ENCODE measurements at places on chromosomes 12 and 14. TPM values are rescaled to one million over a fixed set of nuclear protein-coding genes. Genes with fewer than 3 reads are reported as not detected.

GRCh38 chr12:9776781-9777180 lies 16.1 kb upstream of the CD69 start:
- no peaks in the 10 kb centered on the region for H3K36me3 ChIP-seq
- H3K27ac ChIP-seq = no peak overlapping the region
- H3K4me3 ChIP-seq = no peak overlapping the region
- no peaks in the 10 kb centered on the region for H3K27me3 ChIP-seq
- H3K4me1 ChIP-seq = no peaks in the 10 kb centered on the region

JPH4 gene
- polyA plus RNA-seq = 3.7 TPM

SCN8A gene
- 0.03 TPM for polyA plus RNA-seq

GRCh38 chr12:110849748-110850403 lies 3.1 kb downstream of the CCDC63 start:
- H3K4me1 ChIP-seq = peaks cover 25% of the 10 kb centered on the region
- H3K27me3 ChIP-seq = peaks cover 22% of the 10 kb centered on the region
- DNase-seq = peak; percentile 76

DNA sequence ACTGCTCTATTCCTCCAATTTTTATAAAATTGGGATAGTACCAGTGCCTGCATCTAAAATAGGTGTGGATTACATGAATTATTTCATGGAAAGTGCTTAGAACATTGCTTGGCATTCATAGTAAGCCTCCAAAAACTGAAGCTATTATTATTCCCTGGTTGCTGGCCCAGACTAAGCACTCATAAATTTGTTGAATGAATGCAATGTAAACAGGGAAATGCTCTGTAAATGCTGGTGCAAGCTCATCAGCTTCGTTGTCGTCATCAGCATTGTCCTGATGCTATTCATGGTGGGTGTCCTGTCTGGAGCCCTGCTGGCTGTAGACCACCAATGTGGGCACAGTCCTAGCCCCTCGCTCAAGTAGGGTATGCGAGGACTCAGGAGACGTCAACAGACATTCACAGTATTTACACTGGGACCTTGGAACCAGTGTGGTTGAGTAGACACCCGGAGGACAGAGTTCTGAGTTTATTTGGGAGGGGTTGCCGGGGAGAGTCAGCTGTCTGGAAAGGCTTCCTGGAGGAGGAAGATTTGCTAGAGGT lies 16.5 kb downstream of the BDKRB2 start:
- no peaks in the 10 kb centered on the region for H3K27me3 ChIP-seq
- no peaks in the 10 kb centered on the region for H3K36me3 ChIP-seq
- H3K4me1 ChIP-seq = no peaks in the 10 kb centered on the region
- H3K4me3 ChIP-seq = no peak overlapping the region
- no peak overlapping the region for H3K27ac ChIP-seq
- no peak for DNase-seq

DNA sequence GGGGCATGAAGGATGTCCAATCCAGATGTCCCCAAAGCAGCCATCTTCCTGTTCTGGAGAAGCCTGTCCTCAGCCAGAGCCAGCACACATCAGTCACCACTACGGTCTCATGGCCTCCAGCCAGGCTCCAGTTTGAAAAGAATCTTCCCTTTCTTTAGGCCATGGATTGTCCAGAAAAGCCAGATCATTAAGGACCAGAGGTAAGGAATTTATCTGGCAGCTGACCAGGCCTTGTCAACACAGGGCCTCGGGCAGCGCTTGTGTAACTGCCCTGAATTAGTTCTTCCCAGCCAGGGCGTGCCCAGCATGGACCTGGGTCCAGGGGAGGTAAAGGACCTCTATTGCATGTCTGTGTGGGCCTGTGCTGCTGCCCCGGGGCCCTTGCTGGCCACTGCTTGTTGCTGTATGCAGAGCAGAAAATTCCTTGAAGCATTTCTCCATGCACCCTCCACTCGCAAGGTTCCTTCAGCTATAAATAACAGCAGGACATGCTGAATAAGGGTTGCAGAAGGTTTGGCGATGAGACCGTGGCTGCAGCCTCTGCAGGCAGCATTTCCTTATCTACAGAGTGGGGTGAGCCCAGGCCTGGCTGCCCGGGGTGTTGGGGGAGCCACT lies 21.7 kb upstream of the VPS37B start:
- no peak overlapping the region for H3K4me3 ChIP-seq
- no peaks in the 10 kb centered on the region for H3K27me3 ChIP-seq
- DNase-seq = peak; percentile 12

GRCh38 chr14:70652871-70653270 lies 11.2 kb downstream of the TTC9 start:
- H3K4me3 ChIP-seq = no peak overlapping the region
- no peaks in the 10 kb centered on the region for H3K36me3 ChIP-seq
- no peak for DNase-seq

- no peaks in the 10 kb centered on the region for H3K36me3 ChIP-seq
- no peak overlapping the region for H3K27ac ChIP-seq
- DNase-seq = no peak
- no peak overlapping the region for H3K4me3 ChIP-seq
- no peaks in the 10 kb centered on the region for H3K27me3 ChIP-seq
Measured at GRCh38 chr12:88258396-88258795, 116.3 kb downstream of the TMTC3 start.

IAPP gene
- not detected for polyA plus RNA-seq

GRCh38 chr12:26691234-26691970 lies 141.6 kb downstream of the ITPR2 start:
- no peak overlapping the region for H3K4me3 ChIP-seq
- H3K27ac ChIP-seq = no peak overlapping the region
- no peak for DNase-seq
- H3K36me3 ChIP-seq = peaks cover 15% of the 10 kb centered on the region
- H3K4me1 ChIP-seq = no peaks in the 10 kb centered on the region

DNA sequence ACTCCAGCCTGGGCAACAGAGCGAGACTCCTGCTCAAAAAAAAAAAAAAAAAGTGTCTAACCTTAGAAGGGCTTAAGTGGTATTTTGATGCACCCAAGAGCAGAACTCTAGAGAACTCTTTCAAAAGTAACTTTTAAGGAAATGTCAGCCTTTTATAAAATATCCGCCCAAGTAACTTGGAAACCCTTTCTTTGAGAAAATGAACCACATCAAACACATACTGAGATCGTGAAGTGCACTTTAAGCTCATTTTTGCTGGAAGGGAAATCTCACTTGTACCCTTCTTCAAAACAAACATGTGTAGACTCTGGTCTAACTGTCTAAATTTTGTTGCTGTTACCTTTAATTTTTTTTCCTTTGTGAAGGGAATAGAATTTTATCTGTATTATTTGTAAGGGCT lies 5.5 kb downstream of the C12orf56 start:
- H3K4me3 ChIP-seq = no peak overlapping the region
- peaks cover under 1% of the 10 kb centered on the region for H3K4me1 ChIP-seq
- no peak overlapping the region for H3K27ac ChIP-seq
- DNase-seq = no peak
- no peaks in the 10 kb centered on the region for H3K36me3 ChIP-seq

- no peaks in the 10 kb centered on the region for H3K27me3 ChIP-seq
- DNase-seq = no peak
- H3K27ac ChIP-seq = no peak overlapping the region
- peaks cover 20% of the 10 kb centered on the region for H3K4me1 ChIP-seq
- H3K4me3 ChIP-seq = no peak overlapping the region
Measured at GRCh38 chr14:31228533-31228932, 20.9 kb upstream of the HECTD1 start.

GRCh38 chr14:77554207-77554606 lies 55.6 kb upstream of the ISM2 start:
- no peak for DNase-seq
- peaks cover 53% of the 10 kb centered on the region for H3K36me3 ChIP-seq
- H3K4me1 ChIP-seq = peaks cover 39% of the 10 kb centered on the region
- H3K27me3 ChIP-seq = no peaks in the 10 kb centered on the region
- peak overlapping the region; percentile 37 for H3K27ac ChIP-seq

PIK3C2G gene
- polyA plus RNA-seq = not detected

DNA sequence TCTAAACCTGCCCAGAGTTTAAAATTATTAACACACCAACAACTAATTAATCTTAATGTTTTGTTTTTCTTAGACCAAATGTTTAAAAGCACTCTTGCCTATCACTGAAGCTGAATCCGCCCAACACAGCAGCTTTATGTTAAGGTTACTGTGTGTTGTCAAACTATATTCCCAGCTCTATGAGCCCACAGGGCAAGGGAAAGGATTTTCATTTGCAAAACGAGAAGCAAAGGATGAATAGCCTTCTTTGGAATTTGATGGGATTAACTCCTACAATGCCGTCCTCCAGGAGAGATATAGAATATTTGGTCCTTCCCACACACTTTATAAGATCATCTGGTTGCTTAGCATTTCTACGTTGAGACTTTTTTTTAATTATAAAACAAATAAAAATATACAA lies 43.7 kb downstream of the DUSP16 start:
- H3K4me1 ChIP-seq = no peaks in the 10 kb centered on the region
- H3K4me3 ChIP-seq = no peak overlapping the region
- H3K27ac ChIP-seq = no peak overlapping the region
- DNase-seq = no peak
- H3K27me3 ChIP-seq = no peaks in the 10 kb centered on the region

TAS2R13 gene
- polyA plus RNA-seq = not detected

NGB gene
- polyA plus RNA-seq = not detected

Data from CD14-positive monocyte (primary cell).